Substantia nigra (tissue), 51 donors: ENCODE measurements at places on chromosomes 4 and X.

- DNase-seq: no peak
Measured at GRCh38 chr4:138555108-138555507, 313.0 kb upstream of the SLC7A11 start.

DNA sequence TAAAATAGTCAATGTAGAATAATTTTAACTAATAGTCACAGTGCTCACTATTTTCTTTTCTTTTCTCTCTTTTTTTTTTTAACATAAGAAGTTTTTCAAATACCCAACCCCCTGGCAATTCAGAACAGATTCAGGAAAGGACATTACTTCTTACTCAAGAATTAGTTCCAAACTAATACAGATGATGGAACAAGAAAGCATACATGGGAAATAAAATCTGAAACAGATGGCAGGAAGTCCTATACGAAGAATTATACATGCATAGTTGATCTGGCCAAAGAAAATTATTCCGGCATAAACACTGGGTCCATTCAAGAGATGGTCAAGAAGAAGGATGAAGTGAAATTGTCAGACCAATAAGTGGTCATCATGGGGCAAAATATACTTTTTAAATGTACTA lies 614.4 kb upstream of the INTU start:
- DNase-seq: no peak

DNA sequence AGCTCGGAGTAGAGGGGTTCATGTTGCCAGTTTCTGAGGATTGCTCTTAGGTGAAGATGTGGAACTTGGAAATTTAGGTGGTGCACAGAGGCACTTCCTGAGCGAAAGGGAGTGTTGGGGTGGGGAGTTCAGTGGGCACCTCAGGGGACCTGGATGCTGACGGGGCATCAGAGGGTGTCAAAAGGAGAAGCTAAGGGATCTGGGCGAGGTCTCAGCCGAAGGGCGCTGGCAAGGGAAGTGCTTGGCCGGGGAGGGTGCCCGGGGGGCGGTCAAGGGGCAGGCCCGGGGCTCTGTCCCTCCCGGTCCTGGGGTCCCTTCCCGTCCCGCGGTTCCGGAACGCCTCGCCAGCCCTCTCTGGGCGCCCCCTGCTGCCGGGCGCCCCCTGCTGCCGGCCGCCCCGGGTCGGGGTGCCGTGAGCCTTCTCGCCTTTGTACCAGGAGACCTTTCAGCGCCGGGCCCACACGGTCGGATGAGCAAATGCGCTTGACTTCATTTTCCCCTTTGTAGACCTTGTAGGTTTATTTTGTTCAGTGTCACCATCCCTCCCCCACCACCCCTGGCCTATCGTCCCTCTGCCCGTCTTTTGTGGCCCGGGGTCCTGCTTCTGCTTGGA lies 3.0 kb upstream of the PHOX2B start:
- DNase-seq: no peak

DNA sequence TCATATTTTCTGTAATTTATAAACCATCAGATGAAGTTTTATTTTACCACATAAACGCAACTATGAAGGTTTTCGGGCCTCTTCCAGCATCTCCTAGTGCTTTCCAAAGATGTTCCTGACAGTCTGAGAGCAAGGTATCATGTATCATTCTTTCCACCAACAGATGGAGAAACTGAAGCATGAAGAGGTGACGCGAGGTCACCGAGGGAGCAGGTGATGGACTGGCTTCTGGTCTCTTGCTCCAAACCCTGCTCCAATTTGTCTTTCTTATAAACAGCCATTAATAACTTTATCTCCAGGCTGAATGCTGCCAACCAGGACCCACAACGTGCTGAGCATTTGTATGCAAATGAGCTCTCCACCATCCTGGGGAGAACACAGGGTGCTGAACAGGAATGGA lies 86.3 kb upstream of the MAML3 start:
- no peak for DNase-seq

DNA sequence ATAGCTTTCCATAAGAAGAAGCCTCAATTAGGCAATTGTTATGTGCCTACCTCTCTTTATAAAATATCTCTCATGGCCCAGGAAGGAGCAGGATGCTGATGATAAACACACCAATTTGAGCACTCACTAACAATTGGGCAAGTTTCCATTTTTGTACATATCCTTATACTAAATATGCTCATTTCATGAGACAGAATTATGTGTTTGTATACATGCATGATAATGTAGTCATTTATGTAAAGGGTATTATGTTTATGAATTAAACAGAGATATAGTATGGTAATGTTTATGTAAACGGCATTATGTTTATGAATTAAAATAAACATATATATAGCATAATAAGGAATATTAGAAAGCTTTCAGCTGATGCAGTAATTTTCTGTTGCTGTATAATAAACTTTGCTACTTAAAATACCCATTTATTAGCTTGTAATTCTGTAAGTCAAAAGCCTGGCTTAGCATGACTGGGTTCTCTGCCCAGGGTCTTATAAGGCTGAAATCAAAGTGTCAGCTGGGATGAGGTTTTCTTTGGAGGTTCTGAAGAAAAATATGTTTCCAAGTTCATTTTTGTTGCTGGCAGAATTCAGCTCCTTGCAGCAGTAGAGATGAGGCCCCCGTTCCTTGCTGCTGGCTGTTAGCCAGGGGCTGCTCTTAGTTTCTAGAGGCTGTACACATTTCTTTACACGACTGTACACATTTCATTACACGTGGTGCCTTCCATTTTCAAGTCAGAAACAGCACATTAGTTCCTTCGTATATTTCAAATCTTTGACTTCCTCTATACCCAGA lies 89.0 kb downstream of the GLRA2 start:
- DNase-seq: no peak

GRCh38 chrX:141133272-141133671 lies 43.7 kb downstream of the LDOC1 start:
- DNase-seq: no peak

DNA sequence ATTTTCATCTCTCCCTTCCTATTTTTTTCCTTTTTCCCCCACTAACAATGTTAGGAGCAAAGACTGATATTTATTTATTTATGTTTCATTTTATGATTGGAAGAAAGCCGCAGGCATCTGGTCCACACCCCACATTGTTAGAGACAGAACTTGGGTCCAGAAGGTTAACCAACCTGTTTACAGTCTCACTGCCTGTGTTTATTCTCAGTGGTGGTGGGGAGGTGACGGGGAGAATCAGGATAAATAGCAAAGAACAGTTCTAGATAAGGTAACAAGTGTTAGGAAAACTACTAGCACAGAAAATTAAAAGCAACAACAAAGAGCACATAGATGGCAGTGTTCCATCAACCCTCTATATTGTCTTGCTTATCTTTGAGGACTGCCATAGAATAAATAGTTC lies 301.7 kb upstream of the DIPK2B start:
- DNase-seq: no peak

- no peak for DNase-seq
Measured at GRCh38 chrX:40290517-40290916, 192.8 kb upstream of the BCOR start.

- no peak for DNase-seq
Measured at GRCh38 chr4:85889314-85889713, 414.4 kb downstream of the ARHGAP24 start.

DNA sequence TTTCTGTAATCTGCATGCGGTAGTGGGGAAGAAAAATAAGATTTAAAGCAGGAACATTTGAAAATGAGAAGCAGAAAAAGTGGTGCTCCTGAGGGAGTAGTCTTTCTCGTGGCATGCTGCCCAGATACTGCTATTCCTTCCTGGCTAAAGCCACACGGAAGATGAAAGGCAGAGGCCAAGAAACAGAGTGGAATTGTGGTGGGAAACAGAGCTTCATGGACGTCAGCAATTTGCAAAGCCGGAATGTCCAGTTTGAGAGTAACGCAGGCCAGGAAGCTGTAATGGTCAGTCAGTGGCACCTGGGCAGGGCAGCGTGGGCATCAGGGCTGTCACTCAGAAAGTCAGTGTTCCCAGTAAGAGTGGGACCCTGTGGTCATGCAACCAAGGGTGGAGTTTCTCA lies 63.7 kb upstream of the FMR1 start:
- DNase-seq: no peak
